ENCODE measurements at places on chromosomes 1 and 21. TPM values are rescaled to one million over a fixed set of nuclear protein-coding genes. Genes with fewer than 3 reads are reported as not detected.
A peak's percentile ranks its signal among the peaks of the same experiment; 100 is the strongest.

Gene RNF207
- 13.7 TPM for polyA plus RNA-seq

Gene TTC24
- 0.07 TPM for polyA plus RNA-seq

Gene GSTM1
- polyA plus RNA-seq: 96.2 TPM

Gene CDA
- polyA plus RNA-seq: 0.64 TPM

Gene MYOG
- not detected for polyA plus RNA-seq

Gene NOS1AP
- 3.4 TPM for polyA plus RNA-seq

GRCh38 chr21:27045281-27045985, 78.5 kb upstream of the ADAMTS5 start:
- DNase-seq: no peak

- DNase-seq: no peak
These were observed 20.9 kb downstream of the SH2D2A start for GRCh38 chr1:156795787-156796186.

- peak; percentile 83 for DNase-seq
These were observed 54.6 kb downstream of the TOMM20 start for GRCh38 chr1:235073968-235074522.

- no peak for DNase-seq
These were observed 11.3 kb downstream of the NCSTN start for GRCh38 chr1:160354388-160354985.

DNA sequence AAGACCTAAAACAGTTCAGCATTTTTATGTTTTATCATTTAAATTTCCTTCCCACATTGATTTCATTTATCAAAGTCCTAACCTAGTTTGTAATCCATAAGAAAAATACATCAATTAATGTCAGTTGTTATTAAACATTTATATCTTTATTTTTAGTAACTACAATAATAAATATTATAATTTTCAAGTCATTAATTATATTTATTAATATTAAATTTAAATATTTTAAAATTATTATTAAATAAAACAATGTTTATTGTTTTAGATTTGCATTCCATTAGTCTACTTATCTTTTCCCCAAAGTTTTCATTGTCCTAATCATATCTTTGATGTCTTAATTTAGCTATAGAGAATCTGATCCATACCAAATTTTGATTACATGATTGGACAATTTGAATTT, 368.9 kb downstream of the PLA2G4A start:
- DNase-seq: no peak

- no peak for DNase-seq
These were observed 43.9 kb downstream of the FH start for GRCh38 chr1:241475671-241476070.

- DNase-seq: peak; percentile 86
These were observed at the start of gene DNM3 for GRCh38 chr1:171841050-171841910. TSS of gene DNM3 (plus strand) at chr1:171841498. CDS start at chr1:171841657, 159 bp downstream.

DNA sequence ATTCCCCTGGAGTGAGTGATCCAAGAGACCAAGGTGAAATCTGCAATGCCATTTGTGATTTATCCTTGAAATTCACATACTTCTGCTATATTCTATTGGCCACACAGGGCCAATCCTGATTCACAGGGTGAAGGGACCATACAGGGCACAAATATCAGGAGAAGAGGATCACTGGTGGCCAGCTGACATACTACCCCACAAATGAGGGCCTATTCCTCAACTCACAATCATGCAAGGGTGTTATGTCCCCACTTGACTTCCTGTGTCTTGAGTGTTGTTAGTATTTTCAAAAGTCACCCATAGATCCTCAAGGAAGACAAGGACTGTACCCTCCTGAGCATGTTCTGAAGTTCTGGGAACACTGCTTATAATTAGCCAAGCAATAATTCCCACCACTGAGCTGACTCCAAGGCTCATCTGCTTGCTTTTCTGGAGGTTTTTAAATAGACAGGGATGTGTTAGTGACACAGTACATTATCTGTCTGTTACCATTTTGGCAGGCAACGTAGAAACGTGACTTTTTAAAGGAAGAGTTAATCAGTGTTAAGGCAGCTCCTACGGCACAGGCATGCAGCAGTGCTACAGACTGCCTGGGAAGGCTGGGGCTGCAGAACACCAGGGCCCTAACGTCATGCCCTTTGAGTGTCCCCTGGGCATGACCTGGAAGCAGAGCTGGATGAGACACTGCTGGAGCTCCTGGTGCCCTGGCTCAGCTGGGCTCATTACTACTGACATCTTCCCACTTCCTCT, 137.4 kb downstream of the FAM78B start:
- DNase-seq: no peak

GRCh38 chr1:221470000-221470698, 271.7 kb downstream of the DUSP10 start:
- no peak for DNase-seq

DNA sequence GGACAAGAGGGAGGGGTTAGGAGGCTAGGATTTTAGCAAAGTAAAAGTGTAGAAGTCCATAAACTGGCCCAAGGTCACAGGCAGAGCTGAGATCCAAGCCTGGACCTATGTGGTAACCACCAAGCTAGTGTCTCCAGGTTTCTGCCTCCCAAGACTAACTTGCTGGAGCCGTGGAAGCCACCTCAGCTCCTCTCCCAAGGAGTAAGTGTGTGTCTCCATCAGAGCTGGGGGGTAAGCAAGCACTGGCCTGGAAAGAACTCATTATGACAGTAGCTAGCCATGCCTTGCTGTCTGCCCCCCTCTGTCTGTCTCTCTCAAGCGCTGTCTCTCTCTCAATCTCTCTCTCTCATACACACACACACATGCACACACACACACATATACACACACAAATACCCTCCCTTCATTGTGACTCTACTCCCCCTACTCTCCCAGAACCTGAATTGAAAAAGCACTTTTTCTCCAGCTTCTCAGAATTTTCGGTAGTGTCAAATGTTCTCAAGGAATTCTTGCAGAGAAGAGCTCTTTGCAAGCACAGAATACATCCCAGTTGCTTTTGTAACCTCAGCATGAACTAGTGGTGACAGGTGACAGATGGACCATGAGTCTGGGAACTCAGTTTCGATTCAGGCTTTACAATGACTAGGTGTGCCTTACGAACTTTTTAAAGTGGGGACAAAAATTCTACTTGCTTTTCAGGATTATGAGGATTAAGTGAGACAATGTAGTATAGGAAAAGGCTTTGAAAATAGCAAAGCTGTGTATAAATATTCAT, 238.0 kb upstream of the FGGY start:
- DNase-seq: no peak

DNA sequence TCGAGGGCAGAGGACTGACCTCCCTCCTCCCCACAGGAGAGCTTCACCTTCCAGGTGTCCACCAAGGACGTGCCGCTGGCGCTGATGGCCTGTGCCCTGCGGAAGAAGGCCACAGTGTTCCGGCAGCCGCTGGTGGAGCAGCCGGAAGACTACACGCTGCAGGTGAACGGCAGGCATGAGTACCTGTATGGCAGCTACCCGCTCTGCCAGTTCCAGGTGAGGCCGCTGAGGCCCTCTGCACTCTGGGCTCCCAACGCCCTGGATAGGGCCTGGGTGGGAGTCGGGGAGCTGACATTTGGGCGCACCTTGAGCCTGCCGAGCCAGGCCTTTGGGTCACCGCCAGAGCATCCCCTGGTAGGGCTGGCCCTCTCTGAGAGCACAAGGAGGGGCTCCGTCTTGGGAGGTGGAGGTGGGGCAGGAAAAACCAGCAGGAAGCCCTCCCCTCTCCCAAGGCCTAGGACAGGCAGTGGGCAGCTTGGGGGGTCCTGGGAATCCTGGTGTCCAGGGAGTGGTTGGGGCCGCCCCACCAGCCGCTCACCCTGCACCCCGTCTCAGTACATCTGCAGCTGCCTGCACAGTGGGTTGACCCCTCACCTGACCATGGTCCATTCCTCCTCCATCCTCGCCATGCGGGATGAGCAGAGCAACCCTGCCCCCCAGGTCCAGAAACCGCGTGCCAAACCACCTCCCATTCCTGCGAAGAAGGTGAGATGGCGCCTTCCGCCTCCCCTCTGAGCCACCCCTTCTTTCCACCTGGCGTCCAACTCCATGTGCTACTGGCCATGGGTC, 65.1 kb downstream of the PIK3CD start:
- DNase-seq: no peak

DNA sequence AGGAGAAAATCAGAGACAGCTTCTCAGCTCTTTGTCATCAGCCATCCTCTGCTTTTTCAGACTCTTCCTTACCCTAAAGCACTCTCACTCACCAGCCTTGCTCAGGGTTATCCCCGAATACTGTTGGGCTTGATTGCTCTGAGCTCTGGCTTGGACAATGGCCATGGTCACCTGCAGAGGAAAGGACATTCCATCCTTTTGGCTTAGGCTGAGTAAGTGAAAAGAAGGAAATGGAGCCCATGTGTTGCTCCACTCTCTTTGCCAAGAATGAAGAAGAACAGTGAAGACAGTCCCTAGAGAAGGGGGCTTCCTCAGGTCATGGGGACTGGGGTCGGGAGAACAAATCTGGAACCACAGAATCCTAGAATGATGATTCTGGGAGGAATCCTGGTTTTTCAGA, 2.3 kb downstream of the MTMR11 start:
- DNase-seq: no peak
